Heart right ventricle (tissue), 16 donors: ENCODE measurements at places on chromosomes 4 and X. TPM values are rescaled to one million over a fixed set of nuclear protein-coding genes. Genes with fewer than 3 reads are reported as not detected.
A peak's percentile ranks its signal among the peaks of the same experiment; 100 is the strongest.

SLC6A14 gene
- total RNA-seq: not detected

GRCh38 chr4:48596336-48596735 is 106.3 kb downstream of the ZAR1 start:
- DNase-seq: no peak

GRCh38 chrX:63713526-63713925 is 71.5 kb downstream of the ARHGEF9 start:
- peak; percentile 9 for DNase-seq

DNA sequence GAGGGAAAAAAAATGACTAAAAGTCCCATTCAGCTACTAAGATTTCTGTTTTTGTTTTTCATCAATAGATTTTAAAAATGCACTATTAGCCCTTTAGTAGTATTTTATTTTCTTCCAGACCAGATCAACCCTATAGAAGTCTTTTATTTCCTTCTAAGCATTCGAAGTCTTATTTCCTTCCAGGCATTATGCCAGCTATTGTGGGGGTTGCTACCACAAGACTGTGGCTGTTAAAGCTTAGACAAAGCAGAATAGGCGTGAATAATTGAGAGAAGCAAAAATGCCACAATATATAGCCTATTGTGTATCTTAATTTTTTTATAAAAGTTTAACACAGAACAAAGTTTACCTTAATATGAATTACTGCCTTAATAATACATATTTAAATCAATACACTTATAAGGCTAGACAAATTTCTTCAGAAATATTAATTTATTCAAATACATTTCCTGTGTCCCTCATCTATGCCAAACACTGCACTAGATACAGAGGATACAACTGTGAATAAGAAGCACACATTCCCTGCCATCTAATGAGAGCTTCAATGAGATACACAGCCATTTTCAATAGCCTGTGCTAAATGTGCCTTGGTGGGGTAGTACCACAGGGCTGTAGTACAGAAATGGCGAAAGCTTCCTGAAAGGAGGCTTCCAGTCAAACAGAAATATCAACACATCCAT is 33.1 kb downstream of the SLC10A7 start:
- DNase-seq: no peak

GRCh38 chrX:144896323-144896722 is 351.0 kb upstream of the SPANXN1 start:
- no peak for DNase-seq
